Spinal cord (tissue), 10 donors: ENCODE measurements at places on chromosomes 5 and 9. TPM values are rescaled to one million over a fixed set of nuclear protein-coding genes. Genes with fewer than 3 reads are reported as not detected.

DNA sequence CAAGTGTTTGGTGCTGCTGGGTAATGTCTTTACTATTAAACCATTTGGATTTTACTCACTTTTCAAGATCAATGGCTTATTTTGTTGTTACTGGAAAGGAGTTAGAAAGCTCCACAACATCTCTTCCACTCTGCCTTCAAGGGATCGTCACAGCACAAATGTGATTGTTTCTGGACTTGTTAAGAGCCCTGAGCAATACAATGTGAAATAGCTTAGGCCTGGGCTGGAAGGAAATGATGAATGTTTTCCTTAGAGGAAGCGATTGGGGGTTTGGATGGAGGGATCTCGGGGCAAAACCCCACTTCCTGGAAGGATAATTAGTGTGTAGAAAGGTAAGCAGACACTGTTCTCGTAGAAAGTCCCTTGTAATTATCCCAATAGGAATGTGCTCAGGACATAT is 59.3 kb upstream of the MYO10 start:
- DNase-seq: no peak

Gene STK32A
- total RNA-seq: 36.3 TPM

Gene OR1J2
- total RNA-seq: not detected

- peak; percentile 19 for DNase-seq
Measured at GRCh38 chr5:759111-759751, 25.3 kb downstream of the ZDHHC11B start.

Gene WWC1
- total RNA-seq: 20.2 TPM

Gene PDE6A
- 0.10 TPM for total RNA-seq

DNA sequence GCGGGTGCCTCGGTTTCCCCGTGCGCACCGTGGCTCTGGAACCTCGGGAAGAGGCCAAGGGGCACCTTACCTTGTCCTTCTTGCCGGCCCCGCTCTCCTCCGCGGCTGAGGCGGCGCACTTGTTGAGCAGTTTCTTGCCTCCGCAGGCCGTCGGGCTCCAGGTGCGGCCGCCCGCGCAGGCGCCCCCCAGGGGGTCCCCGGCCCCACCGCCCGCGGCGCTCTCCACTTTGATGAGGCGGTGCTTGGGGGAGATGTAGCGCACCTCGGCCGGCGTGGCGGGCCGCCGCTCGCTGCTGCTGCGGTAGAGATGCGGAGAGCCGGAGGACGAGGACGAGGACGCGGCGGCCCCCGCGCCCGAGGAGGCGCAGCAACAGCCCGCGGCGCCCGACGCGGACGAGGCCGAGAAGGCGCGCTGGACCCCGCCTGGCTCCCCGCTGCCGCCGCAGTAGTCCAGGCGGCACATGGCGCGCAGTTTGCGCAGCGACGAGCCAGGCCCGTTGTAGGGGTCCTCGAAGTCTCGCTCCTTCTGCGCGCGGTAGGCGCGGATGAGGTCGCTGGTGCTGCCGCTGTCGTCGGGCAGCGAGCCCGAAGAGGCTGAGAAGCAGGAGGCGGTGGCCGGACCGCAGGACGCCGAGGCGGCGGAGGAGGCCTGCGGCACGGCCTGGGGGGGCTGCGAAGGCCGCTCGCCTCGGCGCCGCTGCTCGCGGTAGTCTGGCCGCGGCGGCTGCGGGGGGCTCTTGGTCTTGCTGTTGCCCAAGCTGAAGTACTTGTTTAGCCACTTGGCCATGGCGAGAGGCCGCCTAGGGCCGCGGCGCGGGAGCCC is 957 bp downstream of the SHB start:
- DNase-seq: no peak

DNA sequence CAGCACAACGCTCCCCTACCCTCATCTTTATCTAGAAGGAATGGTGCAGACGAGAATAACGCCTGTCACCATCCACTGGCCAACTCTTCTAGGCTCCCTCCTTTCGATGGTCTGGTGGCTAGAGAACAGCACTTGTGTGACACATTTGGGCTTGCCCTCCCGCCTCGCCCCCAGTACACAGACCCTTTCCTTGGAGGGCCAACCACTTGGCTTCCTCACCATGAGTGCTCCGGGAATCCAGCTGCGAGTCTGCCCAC is 1.4 kb downstream of the GNAQ start:
- DNase-seq: peak; percentile 69

Gene SPINK7
- total RNA-seq: not detected

Gene RNF208
- 2.0 TPM for total RNA-seq
